ENCODE measurements at places on chromosomes 11 and 22.

DNA sequence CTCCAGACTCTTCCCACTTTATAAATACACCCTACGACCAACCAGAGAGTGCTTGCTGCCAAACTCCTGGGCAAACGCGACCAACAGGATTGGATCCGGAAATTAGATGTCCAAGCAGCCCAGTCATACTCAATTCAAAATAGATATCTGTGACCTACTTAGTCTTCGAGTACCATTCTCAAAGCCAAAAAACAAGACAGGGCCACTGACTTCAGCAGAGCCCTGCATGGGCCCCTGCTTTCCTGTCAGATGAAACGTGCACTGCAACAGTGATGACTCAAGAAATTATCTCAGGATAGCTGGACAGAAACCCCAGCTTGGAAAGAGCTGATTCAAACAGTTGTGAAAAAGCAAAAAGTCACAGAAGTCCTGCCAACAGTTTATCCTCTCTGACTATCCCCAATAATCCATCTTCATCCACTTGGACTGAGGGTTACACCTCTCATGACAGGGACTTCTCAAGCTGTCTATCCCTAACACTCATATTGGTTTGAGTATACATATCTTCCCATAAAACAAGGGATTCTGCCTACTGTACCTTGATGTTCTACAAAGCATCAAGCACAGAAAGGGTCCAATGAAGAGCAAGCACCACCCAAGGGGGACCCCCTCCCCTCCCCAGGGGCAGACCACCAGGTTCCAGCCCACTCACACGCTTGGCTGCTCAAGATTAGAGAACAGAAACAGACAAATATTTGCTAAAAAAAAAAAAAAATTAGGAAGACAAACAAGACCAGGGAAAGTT lies 17.4 kb downstream of the SMCO4 start:
- no peak for DNase-seq

DNA sequence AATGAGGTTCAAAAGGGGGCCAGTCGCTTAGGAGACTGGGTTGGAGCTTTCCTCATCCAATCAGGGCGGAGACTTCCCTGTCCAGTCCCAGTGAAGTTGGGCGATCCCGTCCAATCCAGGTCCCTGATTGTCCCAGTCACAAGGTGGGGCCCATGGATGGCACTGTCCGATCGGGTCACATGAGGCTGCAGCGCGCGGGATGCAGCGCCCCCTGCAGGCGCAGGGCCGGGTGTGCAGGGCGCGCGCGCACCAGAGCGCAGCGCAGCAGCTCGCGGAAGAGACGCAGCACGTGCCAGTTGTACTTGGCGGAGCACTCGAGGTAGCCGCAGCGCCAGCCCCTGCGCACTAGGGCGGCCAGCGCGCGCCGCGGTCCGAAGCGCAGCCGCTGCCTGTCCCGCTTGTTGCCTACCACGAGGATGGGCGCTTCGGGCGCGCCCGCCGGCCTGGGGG lies 2.3 kb downstream of the RASL10A start:
- DNase-seq: peak; percentile 92

DNA sequence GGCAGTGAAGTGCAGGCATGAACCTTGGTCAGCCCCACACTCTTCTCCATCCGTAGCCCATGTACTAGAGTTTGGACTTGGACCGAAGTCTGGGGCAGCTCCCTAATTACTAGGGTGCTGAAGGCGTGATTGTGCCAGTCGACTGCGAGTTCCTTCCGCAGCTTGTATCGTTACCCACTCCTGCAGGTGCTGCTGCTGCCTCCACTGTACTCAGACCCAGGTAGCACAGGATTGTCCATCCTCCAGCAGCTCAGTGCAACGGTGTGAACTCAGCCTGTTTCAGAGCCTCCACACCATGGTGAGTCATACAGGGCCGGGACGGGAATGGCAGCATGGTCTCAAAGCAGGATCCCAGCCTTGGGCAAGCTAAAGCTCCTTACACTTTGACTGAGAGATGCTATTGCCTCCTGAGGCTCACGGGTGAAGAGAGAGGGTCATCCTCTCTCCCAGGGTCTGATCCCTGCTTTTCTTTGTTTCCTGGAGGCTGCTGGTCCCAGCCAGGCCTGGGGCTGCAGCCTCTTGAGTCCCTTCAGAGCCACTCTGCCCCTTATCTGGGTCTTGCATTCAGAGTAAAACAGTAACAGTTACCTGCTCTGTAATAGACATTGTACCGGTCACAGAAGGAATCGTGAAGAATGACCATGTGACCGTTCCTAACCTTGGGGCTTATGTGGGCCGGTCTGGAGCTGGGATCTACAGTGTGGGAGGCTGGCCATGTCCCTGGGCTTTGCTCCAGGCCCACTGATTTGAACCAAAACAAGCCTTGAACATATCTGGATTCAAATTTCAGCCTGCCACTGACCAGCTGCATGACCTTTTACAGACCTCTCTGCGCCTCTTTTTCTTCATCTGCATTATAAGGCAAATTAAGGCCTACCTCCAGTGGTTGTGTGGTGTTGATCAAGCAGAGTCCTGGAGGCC lies 1.7 kb downstream of the TKFC start:
- DNase-seq: no peak

DNA sequence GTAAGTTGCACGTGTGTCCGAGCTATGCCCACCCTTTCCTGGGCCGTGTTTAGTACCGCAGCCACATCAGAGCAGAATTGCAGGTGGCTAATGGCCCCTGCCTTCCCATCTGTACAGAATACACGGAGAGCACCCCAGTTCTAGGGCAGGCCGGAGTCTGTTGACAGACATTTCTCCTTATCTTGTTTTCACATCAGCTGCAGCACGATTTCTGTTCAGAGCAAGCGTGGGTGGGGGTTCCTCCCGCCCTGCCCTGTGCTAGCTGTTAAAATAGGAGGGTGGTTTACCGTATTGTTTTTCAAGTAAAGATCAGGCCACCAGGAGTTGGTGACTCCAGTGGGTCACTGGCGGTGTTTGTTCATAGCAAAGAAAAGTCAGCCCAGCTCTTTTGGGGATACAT lies 41.1 kb downstream of the UBASH3B start:
- no peak for DNase-seq

DNA sequence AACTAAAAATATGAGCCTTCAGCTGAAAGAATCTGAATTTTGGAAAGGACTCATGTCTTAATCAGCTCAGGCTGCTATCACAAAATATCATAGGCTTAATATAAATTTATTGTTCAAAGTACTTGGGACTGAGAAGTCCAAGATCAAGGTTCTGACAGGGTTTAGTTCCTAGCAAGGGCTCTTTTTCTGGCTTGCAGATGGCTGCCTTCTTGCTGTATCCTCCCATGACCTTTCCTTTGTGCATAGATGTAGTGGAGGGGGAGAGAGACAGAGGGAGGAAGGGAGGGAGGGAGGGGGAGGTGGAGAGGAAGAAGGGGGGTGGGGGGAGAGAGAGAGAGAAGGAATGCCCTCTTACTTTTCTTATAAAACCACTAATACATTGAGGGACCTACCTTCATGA lies 306.8 kb upstream of the DDI1 start:
- no peak for DNase-seq

DNA sequence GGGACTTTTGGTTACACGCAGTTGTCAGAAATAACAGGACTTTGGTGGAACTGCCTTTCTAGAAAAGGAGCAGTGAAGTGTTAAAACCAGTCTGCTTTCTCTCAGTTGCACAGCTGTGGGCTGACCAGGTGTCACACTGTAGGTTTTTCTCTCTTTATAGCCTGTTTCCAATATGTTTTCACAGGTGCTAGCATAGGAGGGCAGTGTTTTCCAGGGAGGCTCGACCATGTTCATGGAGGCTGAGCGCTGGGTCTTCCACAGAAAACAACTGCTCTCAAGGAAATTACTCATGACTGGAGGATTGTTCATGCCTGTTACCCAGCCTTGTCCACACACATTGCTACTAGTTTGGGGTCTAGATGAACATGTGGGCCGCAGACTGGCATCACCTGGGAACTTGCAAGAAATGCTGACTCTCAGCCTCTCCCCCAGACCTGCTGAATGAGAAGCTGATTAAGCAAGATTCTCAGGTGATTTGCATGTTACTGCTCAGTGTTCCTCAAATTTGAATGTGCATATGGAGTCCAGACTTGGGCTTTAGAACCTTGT lies 157.7 kb downstream of the MAML2 start:
- no peak for DNase-seq

DNA sequence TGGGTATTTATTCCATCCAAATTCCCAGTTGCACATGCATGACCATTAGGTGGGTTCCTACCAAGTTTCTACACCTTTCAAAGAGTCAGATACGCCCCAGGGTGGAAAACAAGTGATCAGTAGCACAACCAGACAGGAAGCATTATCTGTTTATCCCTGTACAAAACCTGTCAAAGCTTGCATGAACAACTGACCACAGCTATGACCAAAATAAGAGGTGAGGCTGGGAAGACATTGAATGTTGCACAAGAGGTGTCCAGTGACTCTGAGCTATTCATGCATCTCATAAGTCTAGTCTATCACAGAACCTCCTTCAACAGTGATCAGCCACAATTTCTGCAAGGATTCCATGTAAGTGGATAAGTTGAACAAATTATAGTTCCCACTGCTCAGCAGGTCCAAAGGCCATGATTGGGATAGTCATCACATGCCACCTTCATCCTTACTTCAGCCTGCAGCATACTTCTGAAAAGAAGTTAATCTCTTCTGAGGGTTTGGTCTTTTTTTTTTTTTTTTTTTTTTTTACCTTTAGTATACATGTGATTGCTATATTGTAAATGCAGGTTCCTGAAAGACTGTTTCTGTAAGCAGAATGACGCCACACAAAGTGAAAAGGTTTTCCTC lies 28.0 kb upstream of the TMEM45B start:
- no peak for DNase-seq

- DNase-seq: no peak
These were observed 191.6 kb upstream of the ARHGAP20 start for GRCh38 chr11:110903830-110904229.

DNA sequence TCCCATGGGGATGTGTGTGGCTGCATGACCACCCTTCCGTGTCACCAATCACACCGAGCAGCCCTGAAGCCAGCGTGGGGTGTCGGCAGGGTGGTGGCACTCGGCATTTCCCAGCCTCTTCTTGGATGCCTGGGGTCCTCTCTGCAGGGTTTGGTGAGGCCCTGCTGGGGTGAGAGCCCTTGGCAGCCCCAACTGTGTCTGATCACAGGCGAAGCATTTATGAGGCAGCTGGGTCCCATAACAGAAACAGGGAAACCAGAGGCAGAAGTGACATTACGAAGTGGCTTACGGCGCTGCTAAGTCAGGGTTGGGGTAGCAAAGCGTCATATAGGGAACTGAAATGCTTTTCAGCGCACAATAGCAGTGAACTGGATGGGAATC lies 92.3 kb upstream of the SEPTIN5 start:
- no peak for DNase-seq

- DNase-seq: no peak
These were observed 180.2 kb downstream of the CHST1 start for GRCh38 chr11:45485070-45485707.

DNA sequence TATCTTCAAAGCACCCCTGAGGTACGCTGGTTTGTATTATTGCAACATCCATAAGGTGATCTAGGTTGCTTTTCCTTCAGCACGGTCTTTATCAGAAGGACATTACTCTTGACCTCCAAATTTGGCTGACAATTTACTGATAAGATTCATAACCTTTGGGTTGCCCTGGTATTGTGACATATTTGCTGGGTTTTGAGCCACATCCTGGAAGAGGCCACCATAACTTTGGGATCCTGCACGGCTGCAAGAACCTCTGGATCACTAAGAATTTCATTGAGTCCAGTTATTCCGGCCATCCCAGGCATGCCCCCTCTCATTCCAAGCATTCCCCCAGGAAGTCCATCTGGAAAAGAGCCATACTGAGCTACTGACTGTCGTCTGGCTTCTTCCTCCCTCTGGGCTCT lies 6.5 kb upstream of the PLET1 start:
- no peak for DNase-seq

GRCh38 chr22:40463683-40464082 lies 93.3 kb downstream of the SGSM3 start:
- DNase-seq: no peak

DNA sequence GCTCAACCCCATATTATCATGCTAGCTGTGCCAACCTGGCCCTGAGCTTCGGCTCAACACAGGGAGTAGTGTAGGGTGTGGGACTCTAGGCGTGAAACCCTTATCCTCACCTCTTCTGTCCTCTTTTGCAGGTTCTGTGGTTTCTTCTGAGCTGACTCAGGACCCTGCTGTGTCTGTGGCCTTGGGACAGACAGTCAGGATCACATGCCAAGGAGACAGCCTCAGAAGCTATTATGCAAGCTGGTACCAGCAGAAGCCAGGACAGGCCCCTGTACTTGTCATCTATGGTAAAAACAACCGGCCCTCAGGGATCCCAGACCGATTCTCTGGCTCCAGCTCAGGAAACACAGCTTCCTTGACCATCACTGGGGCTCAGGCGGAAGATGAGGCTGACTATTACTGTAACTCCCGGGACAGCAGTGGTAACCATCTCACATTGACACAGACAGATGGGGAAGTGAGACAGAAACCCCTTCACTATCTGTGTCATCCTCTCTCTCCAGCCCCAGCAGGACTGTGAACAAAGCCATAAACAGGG lies 76.4 kb downstream of the GGTLC2 start:
- DNase-seq: no peak

DNA sequence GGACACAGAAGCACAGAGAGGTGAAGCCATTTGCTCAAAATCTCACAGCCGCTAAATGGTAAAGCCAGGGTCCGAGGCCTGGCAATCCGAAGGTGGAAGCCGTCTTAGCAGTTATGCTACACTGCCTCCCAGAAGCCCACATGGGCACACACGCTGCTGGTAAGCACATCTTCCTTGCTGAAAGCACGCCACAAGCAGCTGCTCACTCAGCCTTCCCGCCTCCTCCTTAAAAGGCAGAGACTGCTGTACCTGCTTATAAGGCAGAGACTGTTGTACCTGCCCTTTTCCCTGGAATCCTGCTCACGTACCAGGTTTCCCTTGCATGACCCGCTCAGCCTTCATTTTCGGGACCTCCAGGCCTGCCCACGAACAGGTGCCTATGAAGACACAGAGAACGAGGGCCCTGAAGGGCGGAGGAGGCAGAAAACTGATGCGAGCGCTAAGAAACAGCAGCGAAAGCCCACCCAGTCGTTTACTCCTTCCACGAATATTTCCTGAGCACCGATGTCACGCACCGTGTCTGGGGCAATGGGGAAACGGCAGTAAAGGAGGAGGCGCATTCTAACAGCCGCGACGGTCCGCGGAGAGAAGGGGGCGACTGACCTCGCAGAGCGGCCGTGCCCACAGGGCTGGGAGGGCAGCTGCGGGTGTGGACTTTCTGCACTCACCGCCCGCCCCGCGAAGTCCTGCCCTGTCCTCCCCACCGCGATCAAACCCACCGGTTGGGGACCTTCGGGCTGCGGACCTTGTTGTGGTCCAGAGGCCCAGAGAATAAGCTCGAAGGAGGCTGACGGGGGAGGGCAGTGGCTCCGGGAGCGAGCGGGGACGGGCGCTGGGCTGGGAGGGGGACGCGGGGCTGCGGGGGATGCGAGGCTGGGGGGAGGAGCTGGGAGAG lies 13.0 kb downstream of the SPATA19 start:
- peak; percentile 82 for DNase-seq

DNA sequence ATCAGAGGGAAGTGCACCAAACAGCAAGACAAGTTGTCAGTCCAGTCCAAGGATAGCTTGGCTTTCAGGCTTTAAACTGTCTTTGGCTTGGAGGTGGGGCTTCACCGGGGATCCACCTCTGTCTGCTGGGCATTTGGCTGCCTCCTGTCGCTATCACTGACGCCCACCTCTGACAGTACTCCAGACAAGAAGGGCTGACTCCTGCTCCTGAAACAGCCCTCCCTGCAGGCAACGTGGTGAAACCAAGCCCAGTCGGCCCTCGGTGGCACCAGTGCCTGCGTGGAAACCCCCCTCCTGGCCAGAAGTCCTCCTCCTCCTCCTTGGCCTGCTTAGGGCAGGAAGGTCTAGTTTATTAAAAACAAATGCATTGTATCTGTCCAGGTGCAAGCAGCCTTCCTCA lies 16.9 kb downstream of the DHCR7 start:
- DNase-seq: no peak

- DNase-seq: no peak
These were observed 15.9 kb downstream of the CBLIF start for GRCh38 chr11:59829358-59829757.

Data from posterior cingulate gyrus (tissue), 11 donors.